ENCODE measurements at places on chromosomes 11 and 22.

- DNase-seq: no peak
Observed at GRCh38 chr11:131491503-131491902, 121.1 kb downstream of the NTM start.

- no peak for DNase-seq
Observed at GRCh38 chr11:105577641-105578040, 32.2 kb upstream of the GRIA4 start.

DNA sequence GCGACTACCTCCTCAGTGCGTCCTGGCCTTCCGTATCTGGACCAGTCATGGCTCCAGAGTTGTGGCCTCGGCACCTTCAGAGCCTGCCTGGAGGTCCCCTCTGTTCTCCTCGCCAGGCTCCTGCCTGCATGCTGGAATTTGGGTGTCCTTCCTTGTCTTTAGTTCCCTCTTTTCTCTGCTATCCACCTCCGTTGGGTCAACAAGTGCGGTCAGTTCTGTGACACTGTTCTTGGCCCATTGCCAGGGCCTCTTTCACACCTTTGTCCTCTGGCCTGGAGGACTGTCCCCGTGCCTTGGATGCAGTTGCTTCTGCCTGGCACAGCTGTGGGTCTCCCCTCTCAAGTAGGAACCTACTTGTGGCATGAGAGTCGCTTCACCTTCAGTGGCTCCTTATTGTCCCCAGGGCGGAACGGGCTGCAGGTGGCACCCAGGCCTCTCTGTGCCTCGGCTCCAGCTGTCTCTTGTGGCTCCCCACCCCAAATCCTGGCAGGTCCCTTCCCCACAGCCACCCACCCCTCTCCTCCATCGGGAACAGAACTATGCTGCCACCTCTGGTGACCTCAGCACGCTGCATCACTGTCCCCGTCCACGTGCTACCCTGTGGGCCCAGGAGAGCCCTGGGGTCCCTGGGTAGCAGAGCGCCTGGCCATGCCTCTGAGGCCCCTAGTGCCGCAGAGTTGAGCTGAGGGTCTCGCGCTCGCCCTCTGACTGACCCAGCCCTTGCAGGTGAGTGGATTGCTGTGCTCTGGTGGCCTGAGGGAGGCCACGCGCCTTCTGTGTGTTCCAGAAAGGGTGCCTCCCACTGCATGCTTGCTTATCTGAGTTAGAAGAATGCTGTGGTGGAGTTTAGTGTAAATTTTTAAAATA is 4.7 kb downstream of the DGCR8 start:
- no peak for DNase-seq

- no peak for DNase-seq
Observed at GRCh38 chr22:35021161-35021560, 44.8 kb upstream of the ISX start.

DNA sequence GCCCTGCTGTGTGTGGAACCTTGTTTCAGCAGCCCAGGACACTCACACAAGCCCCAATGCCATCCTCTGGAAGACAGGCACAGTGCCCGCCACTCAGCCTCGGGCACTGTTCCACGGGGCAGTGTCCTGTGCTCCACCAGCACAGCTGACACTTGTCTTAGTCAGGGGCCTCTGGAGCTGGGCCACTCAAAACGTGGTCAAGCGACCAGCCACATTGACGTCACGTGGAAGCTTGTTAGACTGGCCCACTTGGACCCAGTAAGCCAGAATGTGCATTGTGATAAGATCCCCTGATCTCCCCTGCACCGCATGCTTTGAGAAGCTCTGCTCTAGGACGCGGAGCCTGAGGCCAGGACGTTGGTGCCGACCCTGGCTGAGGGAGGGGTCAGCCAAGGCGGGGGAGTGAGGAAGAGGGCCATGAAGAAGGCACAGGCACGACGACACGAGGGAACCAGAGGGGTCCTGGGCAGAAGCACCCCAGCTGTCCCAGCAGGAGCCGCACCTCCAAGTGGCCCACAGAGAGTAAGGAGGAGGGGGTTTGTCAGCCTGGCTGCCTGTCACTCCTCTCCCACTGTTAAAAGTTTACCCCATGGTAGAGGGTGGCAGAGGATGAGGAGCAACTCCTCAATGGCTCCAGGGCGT is 64.6 kb downstream of the LINC01488 start:
- no peak for DNase-seq

- DNase-seq: no peak
Observed at GRCh38 chr22:17085277-17086181, 729 bp downstream of the IL17RA start.

- DNase-seq: no peak
Observed at GRCh38 chr11:84292006-84292405, 1005.8 kb upstream of the CCDC90B start.

DNA sequence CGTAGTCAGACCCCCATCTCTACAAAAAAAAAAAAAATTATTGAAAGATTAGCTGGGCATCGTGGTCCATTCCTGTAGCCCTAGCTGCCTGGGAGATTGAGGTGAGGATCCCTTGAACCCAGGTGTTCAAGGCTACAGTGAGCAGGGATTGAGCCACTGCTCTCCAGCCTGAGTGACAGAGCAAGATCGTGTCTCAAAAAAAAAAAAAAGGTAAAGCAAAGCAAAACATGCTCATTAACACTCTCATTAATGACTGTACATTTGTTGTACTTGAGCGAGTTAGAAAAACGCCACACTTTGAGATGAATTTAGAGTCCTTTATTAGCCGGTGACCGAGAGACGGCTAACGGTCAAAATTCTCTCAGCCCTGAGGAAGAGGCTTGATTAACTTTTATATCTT is 6.2 kb upstream of the SERHL2 start:
- DNase-seq: no peak

- DNase-seq: no peak
Observed at GRCh38 chr11:19939415-19939929, 220.8 kb downstream of the DBX1 start.

- DNase-seq: no peak
Observed at GRCh38 chr11:100515087-100515486, 172.0 kb upstream of the ARHGAP42 start.

GRCh38 chr22:24803064-24803542 is 2.9 kb upstream of the SGSM1 start:
- DNase-seq: peak; percentile 57

DNA sequence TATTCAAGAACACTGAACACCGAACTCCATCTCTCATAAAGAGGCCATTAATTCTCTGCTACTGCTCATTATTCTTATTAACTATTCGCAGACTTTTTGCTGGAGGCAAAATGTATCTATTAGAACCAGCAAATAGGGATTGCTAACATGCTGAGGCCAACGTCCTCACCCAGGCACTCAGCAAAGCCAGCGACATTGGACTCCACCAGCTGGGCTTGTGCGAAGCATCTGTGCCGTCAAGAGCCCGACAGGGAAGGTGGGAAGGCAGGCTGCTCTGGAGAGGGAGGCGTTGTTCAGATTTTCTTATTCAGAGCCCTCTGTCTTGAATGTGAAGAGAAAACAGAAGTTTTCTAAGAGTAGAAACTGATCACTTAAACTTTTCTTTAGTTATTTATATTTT is 615.6 kb upstream of the KIRREL3 start:
- no peak for DNase-seq

GRCh38 chr11:95108159-95108611 is 18.5 kb downstream of the ENDOD1 start:
- DNase-seq: no peak

GRCh38 chr11:14345668-14346067 is 13.3 kb downstream of the RRAS2 start:
- no peak for DNase-seq

GRCh38 chr11:117807482-117808327 is 10.7 kb upstream of the DSCAML1 start:
- DNase-seq: no peak

DNA sequence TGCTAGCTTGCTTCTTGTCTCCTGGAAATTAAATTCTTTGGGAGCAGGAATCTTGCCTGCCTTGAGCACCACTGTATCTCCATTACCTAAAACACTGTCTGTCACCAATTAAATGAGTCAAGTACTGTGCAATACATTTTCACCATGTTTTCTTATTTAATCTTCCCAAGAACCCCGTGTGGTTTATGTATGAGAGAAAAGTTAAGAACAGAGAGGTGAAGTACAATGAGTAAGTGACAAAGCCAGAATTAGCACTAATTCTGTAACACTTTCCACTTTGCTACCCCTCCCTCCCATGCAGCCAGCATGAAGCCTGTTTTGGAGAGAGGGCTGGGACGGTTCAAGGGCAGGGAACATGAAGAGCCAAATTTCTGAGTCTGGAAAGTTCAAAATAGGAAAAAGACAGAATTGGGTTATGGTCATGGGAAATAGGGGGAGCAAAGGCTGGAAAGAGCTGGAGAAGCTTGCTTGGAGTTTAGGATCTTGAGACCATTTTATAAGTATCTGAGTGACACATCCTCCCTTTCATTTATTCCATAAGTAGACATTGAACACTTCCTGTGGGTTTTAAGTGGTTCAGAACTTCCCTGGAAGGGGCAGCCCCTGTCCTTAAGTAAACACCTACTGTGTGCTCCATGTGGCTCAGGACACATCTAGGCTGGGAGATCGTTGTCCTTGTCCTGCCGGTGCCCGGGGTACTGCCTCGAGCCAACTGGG is 60.5 kb upstream of the CHST1 start:
- no peak for DNase-seq

DNA sequence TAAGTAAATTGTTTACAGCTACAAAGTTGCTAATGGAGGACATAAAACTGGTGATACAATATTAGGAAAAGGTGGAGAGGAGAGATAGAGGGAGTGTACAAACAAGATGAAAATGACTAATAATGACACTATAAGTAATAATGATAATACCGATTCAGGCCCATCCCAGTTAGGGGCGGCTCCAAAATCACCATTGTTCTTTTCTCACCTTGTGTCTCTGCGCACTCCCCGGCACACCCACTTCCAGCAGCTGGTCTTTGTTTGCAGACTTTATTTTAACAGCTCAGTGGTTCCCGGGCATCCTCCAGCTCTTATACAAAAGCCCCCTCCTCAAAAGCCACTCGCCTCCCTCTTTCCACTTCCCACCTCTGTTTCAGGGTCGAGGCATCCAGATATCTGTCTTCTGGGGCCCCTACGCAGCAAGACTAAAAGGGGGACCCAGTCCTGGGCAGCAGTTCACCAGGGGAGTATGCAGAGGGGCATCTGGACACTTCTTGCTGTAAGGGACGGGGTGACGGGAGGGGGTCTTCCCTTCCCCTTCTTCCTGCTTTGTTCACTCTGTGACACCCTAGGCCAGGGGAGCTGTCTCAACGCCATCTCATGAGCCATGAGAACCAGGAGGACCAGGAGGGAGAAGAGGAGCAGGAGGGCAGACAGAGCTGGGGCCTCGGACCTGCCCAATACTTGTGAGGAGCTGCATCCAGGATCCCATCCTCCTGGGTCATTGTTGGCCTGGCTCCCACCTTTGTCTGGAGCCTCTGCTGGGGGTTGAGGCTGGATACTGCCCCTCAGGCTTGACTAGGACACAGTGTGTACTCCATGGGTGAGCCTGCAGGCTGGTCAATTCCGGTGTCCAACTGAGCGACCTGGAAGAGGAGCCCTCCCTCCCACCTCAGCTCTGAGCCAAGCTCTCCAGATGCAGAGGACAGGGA is 2.7 kb downstream of the APOL2 start:
- no peak for DNase-seq

DNA sequence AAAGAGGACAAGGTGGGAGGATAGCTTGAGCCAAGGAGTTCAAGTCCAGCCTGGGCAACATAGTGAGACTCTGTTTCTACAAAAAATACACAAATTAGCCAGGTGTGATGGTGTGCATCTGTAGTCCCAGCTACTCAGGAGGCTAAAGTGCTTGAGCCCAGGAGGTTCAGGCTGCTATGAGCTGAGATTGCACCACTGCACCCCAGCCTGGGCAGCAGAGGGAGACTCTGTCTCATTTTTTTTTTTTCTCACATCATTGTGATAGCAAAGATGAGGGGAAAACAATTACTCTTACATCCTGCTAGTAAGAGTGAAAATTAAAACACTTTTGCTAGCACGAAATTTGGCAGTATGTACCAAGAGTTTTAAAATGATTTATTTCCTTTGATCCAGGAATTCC is 463.7 kb downstream of the TMEM135 start:
- no peak for DNase-seq

- DNase-seq: no peak
Observed at GRCh38 chr22:39250131-39250530, 5.3 kb upstream of the PDGFB start.

DNA sequence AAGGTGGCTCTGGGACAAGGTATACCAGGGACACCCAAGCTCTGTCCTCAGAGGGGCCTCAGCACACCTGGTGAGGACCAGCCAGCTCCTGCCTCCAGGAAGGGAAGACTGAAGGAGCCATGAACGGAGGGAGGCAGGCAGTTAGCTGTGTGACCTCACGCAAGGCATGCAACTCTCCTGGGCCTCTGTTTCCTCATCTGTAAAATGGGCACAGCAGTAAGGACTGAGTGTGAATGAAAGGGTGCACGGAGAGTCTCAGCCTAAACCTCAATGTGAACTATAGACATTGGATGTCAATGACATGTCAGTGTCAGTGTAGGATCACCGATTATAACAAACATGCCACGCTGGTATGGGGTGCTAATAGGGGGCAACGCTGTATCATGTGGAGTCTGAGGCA is 18.4 kb downstream of the PGA5 start:
- DNase-seq: no peak

DNA sequence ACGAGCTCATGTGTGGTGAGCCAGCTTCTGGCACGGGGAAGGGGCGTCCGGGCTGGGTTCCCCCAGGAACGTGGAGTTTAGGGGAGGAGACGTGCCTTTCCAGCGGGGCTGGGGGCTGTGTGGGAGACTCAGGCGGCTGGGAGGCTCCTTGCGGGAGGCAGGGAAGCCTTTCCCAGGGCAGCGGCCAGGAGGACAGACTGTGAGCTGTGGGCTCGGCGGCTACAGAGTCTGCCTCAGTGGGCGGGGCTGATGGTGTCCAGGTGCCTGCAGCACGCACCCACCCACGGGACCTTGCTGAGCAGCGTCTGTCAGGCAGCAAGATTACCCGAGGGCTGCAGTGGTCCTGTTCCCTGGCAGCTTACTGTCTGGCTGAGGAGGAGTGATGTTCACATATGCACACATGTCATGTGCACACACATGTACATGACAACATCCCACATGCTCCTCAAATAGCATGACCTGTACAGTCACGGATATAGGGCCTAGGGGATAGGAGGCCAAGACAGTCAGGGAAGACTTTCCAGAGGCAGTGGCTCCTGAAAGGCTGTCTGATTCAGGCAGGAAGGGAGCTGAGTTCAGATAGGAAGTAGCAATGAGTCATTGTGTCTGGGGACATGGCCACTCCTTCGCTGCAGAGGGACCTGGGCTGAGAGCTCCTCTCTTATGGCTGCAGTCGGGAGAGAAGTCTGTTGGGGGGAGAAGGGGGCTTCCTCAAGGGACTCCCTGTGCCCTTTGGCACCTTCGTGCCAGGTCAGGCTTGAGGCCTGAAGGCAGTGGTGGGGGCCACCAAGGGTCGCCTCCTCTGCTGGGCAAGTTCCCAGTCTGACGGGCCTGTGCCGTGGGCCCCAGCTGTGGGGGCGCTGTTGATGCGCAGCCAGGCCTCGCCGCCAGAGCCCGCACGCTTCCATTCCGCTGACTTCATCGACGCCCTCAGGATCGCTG is 23.3 kb upstream of the PPP6R3 start:
- no peak for DNase-seq
